ENCODE measurements at places on chromosomes 7 and 10.

DNA sequence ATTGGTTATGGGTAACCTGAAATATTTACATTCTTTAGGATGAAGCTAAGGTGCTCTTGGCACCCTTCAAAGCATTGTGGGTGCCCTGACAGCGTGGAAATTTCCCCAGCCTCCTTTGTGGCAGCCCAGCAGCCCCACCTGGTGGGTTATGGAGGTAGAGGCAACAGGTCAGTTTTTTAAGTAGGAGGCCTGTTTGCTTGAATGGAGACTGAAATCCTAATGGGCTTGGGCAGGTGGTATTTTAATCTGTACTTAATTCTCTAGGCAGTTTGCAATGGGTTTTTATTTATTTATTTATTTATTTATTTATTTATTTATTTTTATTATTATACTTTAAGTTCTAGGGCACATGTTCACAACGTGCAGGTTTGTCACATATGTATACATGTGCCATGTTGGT, 139.4 kb downstream of the EPC1 start:
- no peak for DNase-seq

- no peak for DNase-seq
Observed at GRCh38 chr7:135843214-135843613, 94.6 kb upstream of the FAM180A start.

- DNase-seq, result no peak
Observed at GRCh38 chr7:111083413-111083812, 7.5 kb upstream of the LRRN3 start.

DNA sequence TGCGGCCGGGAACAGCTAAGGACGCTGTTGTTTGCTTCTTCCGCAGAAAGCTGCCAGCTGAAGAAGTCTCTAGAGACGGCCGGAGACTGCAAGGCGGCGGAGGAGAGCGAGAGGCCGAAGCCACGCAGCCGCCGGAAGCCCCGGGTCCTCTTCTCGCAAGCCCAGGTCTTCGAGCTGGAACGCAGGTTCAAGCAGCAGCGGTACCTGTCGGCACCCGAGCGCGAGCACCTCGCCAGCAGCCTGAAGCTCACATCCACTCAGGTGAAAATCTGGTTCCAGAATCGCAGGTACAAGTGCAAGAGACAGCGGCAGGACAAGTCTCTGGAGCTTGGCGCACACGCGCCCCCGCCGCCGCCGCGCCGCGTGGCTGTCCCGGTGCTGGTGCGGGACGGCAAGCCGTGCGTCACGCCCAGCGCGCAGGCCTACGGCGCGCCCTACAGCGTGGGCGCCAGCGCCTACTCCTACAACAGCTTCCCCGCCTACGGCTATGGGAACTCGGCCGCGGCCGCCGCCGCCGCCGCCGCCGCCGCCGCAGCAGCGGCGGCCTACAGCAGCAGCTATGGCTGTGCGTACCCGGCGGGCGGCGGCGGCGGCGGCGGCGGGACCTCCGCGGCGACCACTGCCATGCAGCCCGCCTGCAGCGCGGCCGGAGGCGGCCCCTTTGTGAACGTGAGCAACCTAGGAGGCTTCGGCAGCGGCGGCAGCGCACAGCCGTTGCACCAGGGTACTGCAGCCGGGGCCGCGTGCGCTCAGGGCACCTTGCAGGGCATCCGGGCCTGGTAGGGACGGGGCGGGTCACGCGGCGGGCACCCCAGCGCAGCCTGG, 2.4 kb downstream of the NKX2-3 start:
- DNase-seq, result no peak

GRCh38 chr10:4982764-4983226, 19.6 kb downstream of the AKR1C1 start:
- no peak for DNase-seq

All from Panc1 (cell line).